Osteoblast (primary cell): ENCODE measurements at places on chromosomes 6 and 20. TPM values are rescaled to one million over a fixed set of nuclear protein-coding genes. Genes with fewer than 3 reads are reported as not detected.

STMND1 gene
- not detected in 2 replicates for total RNA-seq

ZFP57 gene
- total RNA-seq = 0.36 and 0.59 TPM in 2 replicates

FGD2 gene
- total RNA-seq = under 0.01 TPM in 2 replicates

HLA-DRB1 gene
- 1.1 and 19.7 TPM in 2 replicates for total RNA-seq

C6orf141 gene
- not detected in 2 replicates for total RNA-seq

EYS gene
- under 0.01 TPM in 2 replicates for total RNA-seq

CYP24A1 gene
- total RNA-seq = not detected in 2 replicates

BLTP3A gene
- total RNA-seq = 9.7 and 13.0 TPM in 2 replicates

OGFRL1 gene
- total RNA-seq = 15.9 and 18.0 TPM in 2 replicates

- no peak for DNase-seq
- H3K4me3 ChIP-seq = no peak overlapping the region
- no peak overlapping the region for H3K27ac ChIP-seq
- H3K27me3 ChIP-seq = no peaks in the 10 kb centered on the region
- H3K4me1 ChIP-seq = no peaks in the 10 kb centered on the region
- no peaks in the 10 kb centered on the region for H3K36me3 ChIP-seq
Observed at GRCh38 chr6:111541026-111541681, 58.1 kb upstream of the REV3L start.

- peak; percentile 27 for DNase-seq
- H3K4me3 ChIP-seq = no peak overlapping the region
- peaks cover 31% of the 10 kb centered on the region for H3K27me3 ChIP-seq
- peaks cover 22% of the 10 kb centered on the region for H3K4me1 ChIP-seq
- H3K36me3 ChIP-seq = no peaks in the 10 kb centered on the region
Observed at GRCh38 chr6:88376768-88377387, 210.7 kb upstream of the CNR1 start.

GRCh38 chr6:113882336-113883022 lies 25.3 kb downstream of the MARCKS start:
- H3K27ac ChIP-seq = no peak overlapping the region
- H3K36me3 ChIP-seq = no peaks in the 10 kb centered on the region
- H3K4me3 ChIP-seq = no peak overlapping the region
- DNase-seq = no peak
- H3K27me3 ChIP-seq = no peaks in the 10 kb centered on the region

GRCh38 chr20:53660947-53661381 lies 67.3 kb upstream of the ZNF217 start:
- no peak for DNase-seq
- H3K4me3 ChIP-seq = no peak overlapping the region
- H3K27me3 ChIP-seq = no peaks in the 10 kb centered on the region
- H3K27ac ChIP-seq = peak overlapping the region; percentile 62
- H3K36me3 ChIP-seq = no peaks in the 10 kb centered on the region
- H3K4me1 ChIP-seq = peaks cover 28% of the 10 kb centered on the region

GRCh38 chr6:169194737-169195136 lies 58.9 kb downstream of the THBS2 start:
- no peaks in the 10 kb centered on the region for H3K36me3 ChIP-seq
- no peaks in the 10 kb centered on the region for H3K27me3 ChIP-seq
- peak; percentile 77 for DNase-seq
- no peak overlapping the region for H3K4me3 ChIP-seq
- H3K4me1 ChIP-seq = peaks cover 20% of the 10 kb centered on the region

DNA sequence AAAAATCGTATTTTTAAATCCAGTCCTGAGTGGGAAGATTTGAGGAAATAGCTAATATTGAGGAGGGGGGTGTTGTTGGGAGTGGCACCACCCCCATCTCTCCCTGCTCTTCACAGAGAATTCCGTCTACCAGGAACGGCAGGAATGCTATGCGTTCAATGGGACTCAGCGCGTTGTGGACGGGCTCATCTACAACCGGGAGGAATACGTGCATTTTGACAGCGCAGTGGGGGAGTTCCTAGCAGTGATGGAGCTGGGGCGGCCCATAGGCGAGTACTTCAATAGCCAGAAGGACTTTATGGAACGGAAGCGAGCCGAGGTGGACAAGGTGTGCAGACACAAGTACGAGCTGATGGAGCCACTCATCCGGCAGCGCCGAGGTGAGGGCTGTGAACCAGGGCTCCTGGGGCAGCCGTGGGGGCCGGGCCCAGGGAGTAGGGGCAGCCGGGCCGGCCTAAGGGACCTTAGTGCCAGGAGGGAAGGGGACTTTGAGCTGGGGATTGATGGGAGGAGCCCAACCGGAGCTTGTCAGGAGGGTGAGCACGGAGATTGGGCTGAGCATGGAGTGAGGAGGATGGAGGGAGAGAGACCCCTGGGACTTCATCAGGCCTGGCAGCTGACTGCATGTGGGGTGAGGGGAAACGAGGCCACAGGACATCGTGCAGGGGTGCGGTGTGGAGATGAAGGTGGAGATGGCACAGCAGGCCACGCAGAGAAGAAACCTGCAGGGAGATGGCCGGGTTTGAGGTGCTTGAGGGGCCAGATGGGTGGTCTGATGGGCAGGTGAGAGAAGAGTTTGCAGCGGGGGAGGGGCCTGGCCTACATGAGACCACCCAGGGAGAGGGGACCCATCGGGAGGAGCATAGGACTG lies 41.3 kb downstream of the HLA-DPB1 start:
- H3K27me3 ChIP-seq = peaks cover 72% of the 10 kb centered on the region
- DNase-seq = no peak
- no peaks in the 10 kb centered on the region for H3K36me3 ChIP-seq
- H3K4me3 ChIP-seq = no peak overlapping the region
- H3K4me1 ChIP-seq = no peaks in the 10 kb centered on the region
- no peak overlapping the region for H3K27ac ChIP-seq

DNA sequence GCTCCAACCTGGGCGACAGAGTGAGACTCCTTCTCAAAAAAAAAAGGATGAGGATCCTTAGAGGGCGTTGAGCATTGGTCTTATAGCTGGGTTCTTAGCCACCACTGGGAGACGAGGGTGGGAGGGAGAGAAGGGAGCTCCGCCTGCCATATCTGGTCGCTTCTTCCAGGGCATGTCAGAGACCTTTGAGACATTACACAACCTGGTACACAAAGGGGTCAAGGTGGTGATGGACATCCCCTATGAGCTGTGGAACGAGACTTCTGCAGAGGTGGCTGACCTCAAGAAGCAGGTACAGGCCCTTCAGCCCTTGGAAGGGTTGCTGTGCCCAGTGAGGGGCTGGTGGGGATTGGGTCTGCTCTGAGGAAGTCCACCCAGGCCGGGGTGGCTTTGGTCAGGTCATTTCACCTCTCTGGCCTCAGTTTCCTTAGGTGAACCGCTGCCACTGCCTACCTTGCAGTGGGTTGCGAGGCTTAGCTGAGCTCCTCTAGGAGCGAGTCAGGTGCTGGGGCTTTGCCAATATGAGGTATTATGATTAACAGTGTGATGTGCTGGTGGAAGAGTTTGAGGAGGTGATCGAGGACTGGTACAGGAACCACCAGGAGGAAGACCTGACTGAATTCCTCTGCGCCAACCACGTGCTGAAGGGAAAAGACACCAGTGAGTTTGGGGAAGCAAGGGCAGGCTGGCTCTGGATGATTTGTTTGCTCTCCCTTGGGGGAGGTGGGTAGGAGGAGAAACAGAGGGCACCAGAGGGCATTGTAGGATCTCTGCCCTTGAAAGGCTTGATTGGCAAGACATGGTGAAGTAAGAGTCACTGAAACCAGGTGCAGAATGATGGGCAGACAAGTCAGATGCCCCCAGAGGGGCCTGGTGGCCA lies 8.5 kb downstream of the CNPY3 start:
- H3K4me3 ChIP-seq = no peak overlapping the region
- no peaks in the 10 kb centered on the region for H3K4me1 ChIP-seq
- peaks cover 25% of the 10 kb centered on the region for H3K36me3 ChIP-seq

- H3K36me3 ChIP-seq = no peaks in the 10 kb centered on the region
- H3K27ac ChIP-seq = no peak overlapping the region
- H3K4me3 ChIP-seq = no peak overlapping the region
- no peak for DNase-seq
Observed at GRCh38 chr20:48531505-48531904, 296.3 kb downstream of the PREX1 start.

- H3K36me3 ChIP-seq = no peaks in the 10 kb centered on the region
- DNase-seq = no peak
Observed at GRCh38 chr20:53859684-53860083, 210.7 kb downstream of the BCAS1 start.

DNA sequence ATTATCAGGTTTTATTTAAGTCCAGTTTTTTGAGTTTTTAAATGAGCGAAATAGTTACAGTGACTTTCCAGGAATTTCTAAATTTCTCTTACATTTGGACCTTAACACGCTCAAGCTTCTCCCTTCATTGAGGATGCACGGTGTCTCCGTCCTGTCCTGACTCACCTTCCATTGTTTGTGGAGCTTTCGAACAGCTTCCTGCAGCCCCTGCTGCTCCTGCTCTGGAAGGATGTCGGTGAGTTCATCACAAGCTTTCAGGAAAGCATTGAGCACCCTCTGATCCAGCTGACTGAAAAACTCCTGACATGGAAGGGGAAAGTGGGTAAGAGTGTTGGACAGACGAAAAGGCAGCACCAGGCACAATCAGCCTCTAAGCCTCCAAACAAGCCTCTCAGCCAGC lies 183.7 kb downstream of the SYNE1 start:
- DNase-seq = no peak
- H3K36me3 ChIP-seq = no peaks in the 10 kb centered on the region
- no peaks in the 10 kb centered on the region for H3K27me3 ChIP-seq
- H3K4me3 ChIP-seq = no peak overlapping the region
- H3K4me1 ChIP-seq = peaks cover under 1% of the 10 kb centered on the region

- H3K4me3 ChIP-seq = no peak overlapping the region
- H3K36me3 ChIP-seq = no peaks in the 10 kb centered on the region
- peaks cover 11% of the 10 kb centered on the region for H3K27me3 ChIP-seq
- no peak overlapping the region for H3K27ac ChIP-seq
- DNase-seq = peak; percentile 90
- H3K4me1 ChIP-seq = peaks cover 5% of the 10 kb centered on the region
Observed at GRCh38 chr6:437037-437392, 45.5 kb downstream of the IRF4 start.

DNA sequence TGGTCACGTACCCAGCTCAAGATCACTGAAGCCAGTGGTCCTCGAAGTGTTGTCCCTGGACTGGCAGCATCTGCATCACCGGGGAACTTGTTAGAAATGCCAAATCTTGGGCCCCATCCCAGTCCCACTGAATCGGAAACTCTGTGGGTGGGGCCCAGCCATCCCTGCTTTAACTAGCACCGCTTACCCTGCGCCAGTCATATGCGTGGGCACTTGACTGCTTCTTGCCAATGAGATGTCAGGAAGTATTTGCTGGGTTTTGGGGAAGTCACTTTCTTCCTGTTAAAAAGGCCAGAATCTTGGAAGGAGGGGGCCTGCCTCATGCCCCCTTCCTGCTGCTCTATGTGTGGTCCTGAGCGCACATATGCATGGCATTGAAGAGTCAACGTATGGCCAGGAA lies 11.7 kb upstream of the SULF2 start:
- H3K4me3 ChIP-seq = no peak overlapping the region
- H3K36me3 ChIP-seq = no peaks in the 10 kb centered on the region
- H3K27ac ChIP-seq = no peak overlapping the region
- no peaks in the 10 kb centered on the region for H3K27me3 ChIP-seq
- no peak for DNase-seq

- no peaks in the 10 kb centered on the region for H3K4me1 ChIP-seq
- peak; percentile 95 for DNase-seq
- peaks cover 38% of the 10 kb centered on the region for H3K27me3 ChIP-seq
- H3K36me3 ChIP-seq = no peaks in the 10 kb centered on the region
Observed at GRCh38 chr6:33812669-33813068, 8.9 kb upstream of the MLN start.

DNA sequence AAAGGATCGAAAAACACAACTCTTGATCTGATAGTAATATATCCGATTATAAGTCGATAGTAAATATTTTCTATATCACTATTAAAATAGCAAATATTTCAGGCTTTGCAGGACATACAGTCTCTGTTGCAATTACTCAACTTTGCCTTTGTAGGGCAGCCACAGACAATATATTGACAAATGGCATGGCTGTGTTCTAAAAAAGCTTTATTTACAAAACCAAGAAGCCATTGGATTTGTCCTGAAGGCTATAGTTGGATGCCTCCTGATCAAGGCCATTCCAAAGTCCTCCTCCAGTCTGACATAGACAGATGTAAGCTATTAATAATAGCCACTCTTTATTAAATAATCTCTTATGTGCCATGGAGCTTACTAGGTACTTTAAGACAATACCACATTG lies 5.9 kb downstream of the OCSTAMP start:
- no peaks in the 10 kb centered on the region for H3K36me3 ChIP-seq
- no peak overlapping the region for H3K27ac ChIP-seq
- H3K27me3 ChIP-seq = peaks cover 7% of the 10 kb centered on the region
- H3K4me3 ChIP-seq = no peak overlapping the region

- peak overlapping the region; percentile 94 for H3K4me3 ChIP-seq
- peak overlapping the region; percentile 87 for H3K27ac ChIP-seq
- peaks cover 3% of the 10 kb centered on the region for H3K27me3 ChIP-seq
- peak; percentile 74 for DNase-seq
Observed at GRCh38 chr6:21595285-21596144, 2.0 kb downstream of the SOX4 start.

DNA sequence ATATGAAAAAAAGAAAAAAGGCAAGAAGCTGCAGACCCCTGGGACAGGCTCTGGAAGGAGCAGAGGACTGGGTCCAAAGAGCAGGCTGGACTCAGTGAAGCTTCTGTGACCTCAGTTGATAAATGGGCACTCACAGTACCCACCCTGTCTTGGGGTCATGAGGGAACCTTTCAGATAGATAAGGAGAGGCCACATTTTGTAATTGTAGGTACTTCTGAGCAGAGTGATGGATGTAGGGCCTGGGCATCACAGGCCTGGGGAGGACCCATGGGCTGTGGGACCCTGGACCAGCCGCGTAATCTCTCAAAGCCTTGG lies 79.3 kb downstream of the SLC24A3 start:
- H3K27ac ChIP-seq = no peak overlapping the region
- H3K36me3 ChIP-seq = no peaks in the 10 kb centered on the region
- no peak for DNase-seq
- H3K4me3 ChIP-seq = no peak overlapping the region
- no peaks in the 10 kb centered on the region for H3K4me1 ChIP-seq
- H3K27me3 ChIP-seq = no peaks in the 10 kb centered on the region

DNA sequence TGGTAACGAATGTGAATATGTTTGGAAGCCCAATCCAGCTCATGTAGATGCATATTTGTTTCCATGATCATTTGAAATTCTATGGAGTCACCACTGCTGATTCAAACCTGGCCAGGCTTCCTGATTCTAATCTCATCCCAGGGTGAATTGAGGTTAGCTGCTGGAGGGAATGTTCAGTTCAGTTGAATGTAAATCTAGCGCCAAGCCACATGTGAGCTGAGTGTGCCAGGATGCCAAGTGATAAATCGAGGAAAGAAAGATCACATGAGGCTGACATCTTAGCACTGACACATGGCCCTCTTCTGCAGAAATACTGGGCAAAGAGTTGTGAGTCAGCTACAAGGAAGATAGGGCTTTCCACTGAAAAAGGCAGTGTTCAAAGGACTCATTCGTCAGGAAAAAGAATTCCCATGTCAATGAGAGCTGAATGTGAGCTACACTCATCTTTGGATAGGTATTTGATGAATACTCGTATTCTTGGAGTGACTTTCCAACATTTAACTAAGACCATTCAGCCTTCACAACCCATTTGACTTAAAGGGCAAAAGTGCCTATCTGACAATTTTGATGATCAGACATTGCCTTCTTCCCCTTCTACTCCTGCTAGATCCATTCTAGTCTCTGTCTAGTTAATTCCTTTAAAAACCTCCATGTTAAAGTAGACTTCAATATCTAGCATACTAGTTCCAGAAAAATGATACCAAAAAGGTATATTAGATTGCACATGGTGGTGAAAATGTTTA lies 172.1 kb downstream of the MTFR2 start:
- peak; percentile 58 for DNase-seq
- H3K27ac ChIP-seq = peak overlapping the region; percentile 98
- peaks cover 37% of the 10 kb centered on the region for H3K4me1 ChIP-seq
- H3K36me3 ChIP-seq = no peaks in the 10 kb centered on the region
- no peak overlapping the region for H3K4me3 ChIP-seq

- DNase-seq = no peak
- H3K27me3 ChIP-seq = no peaks in the 10 kb centered on the region
- no peaks in the 10 kb centered on the region for H3K36me3 ChIP-seq
- H3K4me3 ChIP-seq = no peak overlapping the region
Observed at GRCh38 chr6:69416776-69417175, 380.0 kb downstream of the LMBRD1 start.
